IPS DF 6.9 (cell line): ENCODE measurements at places on chromosomes 7 and 10.

GRCh38 chr7:82723411-82723810, 279.8 kb upstream of the CACNA2D1 start:
- DNase-seq: no peak

GRCh38 chr10:88920986-88921593, 31.5 kb downstream of the ACTA2 start:
- DNase-seq: no peak

GRCh38 chr10:11578802-11579255, 32.6 kb downstream of the USP6NL start:
- DNase-seq: no peak

DNA sequence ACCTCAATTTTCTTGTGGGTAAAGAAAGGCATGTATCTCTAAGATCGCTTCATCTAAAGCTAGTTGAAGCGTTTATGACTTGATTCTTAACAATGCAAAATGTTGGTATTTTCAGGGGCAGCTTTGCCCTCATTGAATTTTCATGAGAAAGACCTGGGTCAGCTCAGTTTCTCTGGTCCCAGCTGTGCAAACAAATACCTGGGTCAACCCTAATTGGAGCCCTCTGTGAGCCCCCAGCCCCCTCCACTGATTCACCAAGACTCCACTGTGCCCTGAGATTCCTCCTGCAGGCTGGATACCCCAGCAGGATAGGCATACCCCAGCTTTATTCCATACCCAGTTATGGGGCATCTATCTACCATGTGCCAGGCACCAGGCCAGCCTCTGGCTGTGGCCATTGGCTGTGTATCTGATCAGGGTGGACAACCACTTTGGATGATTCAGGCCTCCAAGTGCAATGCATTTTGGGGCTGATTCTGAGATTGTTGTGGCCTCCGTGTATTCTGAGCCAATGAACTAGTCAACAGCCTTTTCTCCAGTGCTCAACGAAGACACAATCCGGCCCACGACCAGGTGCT, 201.9 kb downstream of the MYOF start:
- no peak for DNase-seq

DNA sequence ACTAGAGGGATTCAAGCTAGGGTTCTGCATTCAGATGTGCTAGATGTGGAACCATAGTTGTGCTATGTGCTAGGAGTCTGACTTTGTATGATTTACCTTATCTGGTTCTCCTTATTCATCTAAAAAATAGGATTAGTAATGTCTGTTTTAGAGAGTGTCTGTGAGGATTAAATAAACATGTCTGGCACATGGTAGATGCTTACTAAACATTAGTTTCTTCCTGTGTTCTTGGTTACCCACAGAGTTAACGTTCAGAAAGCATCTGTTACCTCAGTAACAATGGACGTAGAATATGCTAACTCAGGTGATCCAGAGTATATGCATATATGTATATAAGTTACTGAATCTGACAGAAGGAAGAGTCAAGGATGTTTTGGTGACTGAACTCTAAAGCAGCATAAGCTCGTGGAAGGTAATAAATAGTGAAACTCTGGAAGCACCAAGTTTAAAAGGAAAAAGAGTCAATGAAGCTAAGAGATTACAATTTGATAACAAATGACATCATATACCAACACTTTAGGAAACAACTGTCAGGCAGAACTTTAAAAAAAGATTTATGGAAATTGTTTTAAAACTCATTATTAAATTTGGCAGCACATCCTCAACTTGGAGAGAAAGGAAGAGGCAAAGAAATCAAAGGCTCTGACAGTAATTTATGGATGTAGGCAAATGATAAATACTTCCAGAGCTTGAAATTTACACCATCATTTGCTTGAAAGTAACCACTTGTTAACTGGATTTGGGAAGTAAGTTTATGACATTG, 127.0 kb downstream of the CCNY start:
- DNase-seq: no peak

- peak; percentile 76 for DNase-seq
Observed at GRCh38 chr10:46541017-46541661, 15.3 kb downstream of the GPRIN2 start.

DNA sequence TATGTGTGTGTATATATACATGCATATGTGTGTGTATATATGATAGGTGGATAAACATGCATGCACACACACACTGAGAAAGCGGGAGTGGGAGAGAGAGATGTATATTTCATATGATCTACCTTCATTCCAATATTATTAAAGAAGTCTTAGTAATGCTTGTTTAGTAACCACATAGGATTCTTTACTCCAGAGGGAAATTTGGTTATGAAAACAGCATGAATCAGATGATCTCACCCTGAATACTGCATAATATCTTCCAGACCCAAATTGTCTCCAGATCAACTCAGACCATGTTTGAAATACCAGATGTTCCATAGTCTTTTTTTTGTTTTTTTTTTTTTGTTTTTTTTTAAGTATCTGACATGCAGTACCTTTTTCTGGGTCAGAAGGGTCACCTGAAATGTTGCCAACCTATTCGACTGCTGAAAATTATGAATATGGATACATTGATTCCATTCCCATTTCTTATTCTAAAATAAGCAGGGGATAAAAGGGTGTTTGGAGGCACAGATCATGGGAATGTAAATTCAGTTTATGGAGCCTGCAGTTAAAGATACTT, 17.4 kb downstream of the TES start:
- no peak for DNase-seq

DNA sequence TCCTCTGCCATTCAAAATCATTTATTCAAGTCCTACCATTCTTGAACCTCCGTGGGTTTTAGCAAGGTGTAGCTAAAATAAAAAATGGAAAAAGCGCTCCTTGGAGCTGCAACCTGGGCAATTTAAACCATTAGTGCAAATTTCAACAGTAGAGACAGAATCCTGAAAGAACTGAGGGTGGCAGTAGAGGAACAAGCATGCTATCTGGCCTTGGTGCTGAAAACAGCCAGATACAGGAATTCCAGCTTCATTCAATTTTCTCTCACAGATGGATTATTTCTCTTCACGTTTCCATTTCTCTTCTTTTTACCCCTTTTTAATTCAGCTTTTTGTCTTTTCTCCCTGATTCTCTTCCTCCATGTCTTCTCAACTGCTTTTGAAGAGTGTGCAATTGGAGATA, 77.7 kb downstream of the OTUD1 start:
- DNase-seq: no peak

DNA sequence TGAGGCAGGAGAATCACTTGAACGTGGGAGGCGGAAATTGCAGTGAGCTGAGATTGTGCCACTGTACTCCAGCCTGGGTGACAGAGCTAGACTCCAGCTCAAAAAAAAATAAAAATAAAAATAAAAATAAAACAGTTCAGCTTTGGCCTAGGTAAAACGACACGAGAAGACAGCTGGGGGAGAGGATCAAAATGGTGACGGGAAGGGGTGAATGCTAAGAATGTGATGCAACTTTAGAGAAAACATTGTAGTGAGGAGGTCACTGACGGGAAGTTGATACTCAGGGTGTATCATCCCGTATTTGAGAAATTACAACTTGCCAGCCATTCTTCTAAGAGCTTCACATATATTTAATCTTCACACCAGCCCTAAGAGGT, 1.1 kb downstream of the NDST2 start:
- no peak for DNase-seq

- DNase-seq: no peak
Observed at GRCh38 chr10:70296406-70296899, 12.6 kb upstream of the NPFFR1 start.

DNA sequence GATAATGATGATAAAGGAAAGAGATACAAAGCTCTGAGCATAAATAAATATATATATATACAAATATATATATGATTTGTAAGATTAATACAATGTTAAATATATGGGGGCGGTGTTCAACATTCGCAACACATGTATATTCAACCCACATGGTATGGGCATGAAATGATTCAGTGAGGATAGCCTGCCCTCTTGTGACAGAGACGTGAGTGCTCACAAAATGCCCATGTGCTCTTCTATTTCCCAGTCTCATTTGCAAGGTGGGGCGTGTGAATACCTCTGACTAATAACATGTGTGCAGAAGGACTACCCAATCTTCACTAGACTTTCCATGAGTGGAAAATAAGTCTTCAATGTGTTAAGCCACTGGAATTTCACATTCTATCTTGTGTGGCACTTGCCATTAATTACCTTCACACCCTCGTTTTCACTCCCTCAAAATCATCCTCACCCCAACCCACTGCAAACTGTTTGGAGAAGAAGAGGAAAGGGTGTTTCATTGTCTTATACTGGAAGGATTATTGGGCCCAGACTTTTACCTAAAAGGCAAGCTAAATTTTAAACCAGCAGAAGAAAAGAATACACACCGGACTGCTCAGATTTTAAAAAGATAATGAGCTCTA, 26.9 kb downstream of the ASAH2 start:
- DNase-seq: no peak

DNA sequence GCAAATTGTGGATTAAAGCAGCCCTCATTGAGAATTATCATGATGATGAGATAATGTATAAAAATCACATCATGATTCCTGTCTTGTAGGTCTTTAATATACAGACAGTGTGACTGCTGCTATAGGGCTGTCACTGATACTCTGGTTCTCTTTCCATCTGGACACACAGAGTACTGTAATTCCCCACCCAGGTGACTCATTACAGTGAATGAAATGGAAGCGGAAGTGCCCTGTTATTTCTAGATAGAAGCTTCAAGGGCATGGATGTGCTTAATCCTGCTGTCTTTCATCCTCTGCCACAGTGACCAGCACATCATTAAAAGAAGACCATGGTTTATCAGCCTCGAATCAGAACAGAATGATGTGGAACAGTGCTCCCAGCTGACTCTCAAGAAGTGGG, 1234.0 kb downstream of the SORCS3 start:
- DNase-seq: no peak

GRCh38 chr7:98797150-98797549, 72.7 kb downstream of the TMEM130 start:
- DNase-seq: no peak
